ENCODE measurements at places on chromosomes 12 and 14.

DNA sequence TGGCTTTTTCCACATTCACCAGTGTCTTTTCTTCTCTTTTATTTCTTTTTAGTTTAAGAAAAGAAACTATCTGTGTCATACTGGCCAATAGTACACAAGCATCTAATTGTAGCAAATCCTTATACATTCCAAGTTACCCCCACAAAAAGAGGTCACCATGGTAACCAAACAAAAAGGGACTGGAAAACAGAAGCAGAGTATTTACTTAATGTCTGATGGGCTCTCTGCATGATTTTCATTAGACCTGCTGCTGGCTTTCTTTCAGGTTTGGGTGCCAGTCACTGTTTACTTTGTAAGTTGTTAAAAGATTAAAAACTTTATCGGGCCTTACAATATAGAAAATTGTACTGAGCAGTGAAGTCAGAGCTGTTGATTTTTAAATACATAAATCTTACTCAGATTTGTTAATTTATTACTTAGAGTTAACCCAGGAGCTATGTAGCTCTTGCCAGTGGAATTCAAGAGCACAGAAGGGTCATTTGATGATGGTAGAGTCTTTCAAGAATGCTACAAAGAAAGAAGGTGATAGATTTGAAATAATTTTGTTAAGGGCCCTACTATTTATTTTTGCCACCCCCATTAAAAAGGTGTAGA is 123.9 kb downstream of the BRMS1L start:
- no peak for DNase-seq

- DNase-seq, result peak; percentile 46
Measured at GRCh38 chr14:68268719-68269118, 449.1 kb downstream of the RAD51B start.

DNA sequence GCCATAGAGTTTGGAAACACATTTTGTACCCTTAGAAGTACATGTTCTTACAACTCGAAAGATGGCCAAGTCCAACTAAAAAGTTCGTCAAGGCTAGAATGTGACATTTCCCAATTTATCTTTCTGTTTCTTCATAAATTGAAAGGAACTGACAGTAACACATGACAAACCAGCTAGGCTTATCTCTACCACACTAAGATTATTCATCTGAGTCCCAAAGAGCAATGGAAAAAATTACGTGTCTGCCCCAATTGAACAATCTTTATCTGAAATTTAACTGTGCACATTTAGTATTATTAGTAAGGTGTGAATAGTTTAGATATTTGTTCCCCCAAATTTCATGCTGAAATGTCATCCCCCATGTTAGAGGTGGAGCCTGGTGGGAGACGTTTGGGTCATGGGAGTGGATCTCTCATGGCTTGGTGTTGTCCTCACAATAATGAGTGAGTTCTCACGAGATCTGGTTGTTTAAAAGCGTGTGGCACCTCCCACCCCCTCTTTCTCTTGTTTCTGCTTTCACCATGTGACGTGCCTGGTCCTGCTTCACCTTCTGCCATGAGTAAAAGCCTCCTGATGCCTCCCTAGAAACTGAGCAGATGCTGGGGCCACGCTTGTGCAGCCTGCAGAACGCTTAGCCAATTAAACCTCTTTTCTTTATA is 13.3 kb downstream of the CPM start:
- no peak for DNase-seq

- DNase-seq, result no peak
Measured at GRCh38 chr12:27236498-27236897, 7.6 kb upstream of the STK38L start.

DNA sequence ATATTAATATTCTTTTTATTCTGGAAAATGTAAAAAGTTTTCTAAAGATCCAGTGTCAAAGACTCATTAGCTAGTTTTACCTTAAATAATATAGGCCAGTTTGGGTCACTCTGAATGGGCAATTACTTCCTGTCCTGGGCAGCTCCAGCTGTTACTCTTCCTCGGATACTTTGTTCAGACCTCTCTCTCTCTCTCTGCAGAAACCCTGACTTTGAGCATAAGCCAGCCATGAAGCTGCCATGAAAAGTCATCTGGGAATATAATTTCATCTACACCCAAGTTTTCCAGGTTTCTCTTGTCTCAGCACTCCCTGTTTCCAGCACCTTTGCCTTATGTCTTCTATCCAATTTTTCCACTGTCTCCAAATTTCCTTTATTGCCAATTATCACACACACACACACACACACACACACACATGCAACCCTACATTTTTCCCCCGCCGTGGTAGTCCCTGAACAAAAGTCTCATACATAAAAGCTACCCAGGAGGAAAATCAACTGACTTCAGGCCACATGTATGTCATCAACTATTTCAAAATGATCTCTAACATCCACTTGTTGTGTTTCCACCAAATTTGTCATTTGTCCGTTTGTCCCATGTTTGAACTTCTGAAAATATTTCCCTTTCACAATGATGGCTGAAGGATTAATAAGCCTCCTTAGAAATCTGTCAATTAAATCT is 318.1 kb downstream of the SSPN start:
- DNase-seq, result no peak

GRCh38 chr14:75315144-75315543 is 36.5 kb downstream of the FOS start:
- DNase-seq, result peak; percentile 65

- peak; percentile 8 for DNase-seq
Measured at GRCh38 chr14:104898870-104899510, 25.7 kb upstream of the PLD4 start.

DNA sequence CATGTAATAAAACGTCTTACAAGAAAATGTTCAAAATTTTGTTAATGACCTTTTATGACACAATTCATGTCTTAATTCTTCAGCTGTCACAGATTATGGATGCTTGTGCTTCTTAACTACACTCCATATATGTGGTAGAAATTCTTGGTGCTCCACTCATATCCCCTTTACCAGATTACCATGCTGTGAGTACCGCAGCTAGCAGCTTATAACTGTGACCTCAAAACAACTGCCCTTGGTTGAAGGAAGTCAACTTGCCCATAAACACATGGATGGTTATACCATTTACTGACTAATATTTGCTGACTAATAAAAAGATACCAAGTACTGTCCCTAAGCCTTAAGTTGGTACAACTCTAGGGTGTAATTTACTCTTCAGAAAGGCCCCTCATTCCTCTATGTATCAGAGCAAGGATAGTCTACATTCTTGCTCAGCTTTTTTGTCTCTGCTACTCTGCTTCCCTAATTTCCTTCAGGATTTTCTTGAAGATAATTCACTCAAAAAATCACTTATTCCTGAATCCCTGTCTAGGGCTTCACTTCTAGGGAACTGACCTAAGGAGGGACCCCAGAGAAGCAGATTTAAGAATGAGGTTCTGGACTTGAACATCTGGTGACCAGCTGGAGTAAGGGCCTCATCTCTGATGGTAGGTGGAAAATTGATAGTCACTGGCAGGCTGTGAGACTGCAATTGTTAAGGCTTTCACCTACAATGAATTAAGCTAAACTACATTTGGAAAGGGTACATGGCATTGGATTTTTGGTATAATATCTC is 152.3 kb downstream of the SLC6A15 start:
- DNase-seq, result peak; percentile 35

GRCh38 chr12:89700191-89700810 is 8.3 kb downstream of the ATP2B1 start:
- no peak for DNase-seq

DNA sequence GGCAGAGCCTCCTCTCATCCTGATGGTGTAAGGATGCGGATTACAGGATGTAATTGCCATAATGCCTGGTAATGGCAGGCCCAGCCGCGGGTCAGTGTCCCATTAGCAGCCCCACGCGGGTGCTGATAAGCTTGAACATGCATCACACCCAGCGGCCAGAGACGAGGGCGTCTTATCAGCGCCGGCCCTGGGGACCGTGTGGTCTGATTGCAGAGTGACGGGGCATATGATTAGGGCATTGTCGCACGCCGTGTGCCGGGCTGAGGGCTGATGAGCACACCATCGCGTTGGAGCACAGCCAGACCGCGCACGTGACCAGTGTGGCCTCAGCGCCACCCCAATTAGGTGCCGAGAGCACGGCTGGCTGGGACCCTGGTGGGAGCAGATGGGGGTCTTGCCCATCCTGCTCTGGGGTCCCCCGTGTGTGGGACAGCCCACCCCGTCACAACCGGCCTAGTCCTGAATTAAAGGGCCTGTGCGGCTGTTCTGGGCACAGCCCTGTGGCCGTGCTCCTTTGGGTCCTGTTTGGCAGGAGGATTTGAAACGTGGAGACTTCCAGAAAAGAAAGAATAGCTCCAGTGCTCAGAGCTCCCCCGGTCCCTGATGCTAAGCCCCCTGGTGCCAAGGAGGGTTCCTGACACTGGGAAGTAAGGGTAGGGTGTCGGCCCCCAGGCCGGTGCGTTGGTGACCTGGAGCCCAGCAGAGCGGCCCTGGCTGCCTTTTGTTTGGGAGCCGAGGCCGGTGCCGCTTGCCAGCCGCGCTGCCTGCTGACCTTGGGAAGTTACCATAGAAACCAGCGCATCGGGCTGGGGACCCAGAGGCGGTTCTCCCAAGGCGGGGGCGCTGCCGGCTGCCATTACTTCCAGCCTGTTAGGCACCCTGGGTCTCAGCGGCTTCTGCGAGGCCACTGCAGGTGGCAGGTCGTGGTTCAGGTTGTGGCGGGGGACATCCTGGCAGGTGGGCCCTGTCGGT is 20.7 kb downstream of the KIF26A start:
- DNase-seq, result no peak

- DNase-seq, result no peak
Measured at GRCh38 chr14:75542588-75543091, 20.4 kb downstream of the BATF start.

DNA sequence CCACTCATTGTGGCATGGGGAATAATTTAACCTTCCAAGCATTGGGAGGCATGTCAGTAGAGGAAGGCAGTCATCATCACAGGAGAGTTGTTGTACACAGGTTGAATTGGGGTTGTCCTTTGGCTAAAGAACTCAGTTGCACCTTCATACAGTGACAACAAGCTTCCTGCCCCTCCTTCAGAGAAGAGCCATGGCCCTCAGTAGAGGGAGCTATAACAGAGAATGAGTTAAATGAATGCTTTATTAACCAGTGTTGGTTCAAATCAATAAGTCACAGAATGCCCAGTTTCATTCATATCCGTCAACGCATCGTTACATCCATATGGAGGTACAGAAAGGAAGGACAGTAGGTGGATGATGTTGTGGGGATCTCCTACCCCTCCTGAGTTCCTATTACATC is 4.8 kb downstream of the IFNG-AS1 start:
- no peak for DNase-seq

DNA sequence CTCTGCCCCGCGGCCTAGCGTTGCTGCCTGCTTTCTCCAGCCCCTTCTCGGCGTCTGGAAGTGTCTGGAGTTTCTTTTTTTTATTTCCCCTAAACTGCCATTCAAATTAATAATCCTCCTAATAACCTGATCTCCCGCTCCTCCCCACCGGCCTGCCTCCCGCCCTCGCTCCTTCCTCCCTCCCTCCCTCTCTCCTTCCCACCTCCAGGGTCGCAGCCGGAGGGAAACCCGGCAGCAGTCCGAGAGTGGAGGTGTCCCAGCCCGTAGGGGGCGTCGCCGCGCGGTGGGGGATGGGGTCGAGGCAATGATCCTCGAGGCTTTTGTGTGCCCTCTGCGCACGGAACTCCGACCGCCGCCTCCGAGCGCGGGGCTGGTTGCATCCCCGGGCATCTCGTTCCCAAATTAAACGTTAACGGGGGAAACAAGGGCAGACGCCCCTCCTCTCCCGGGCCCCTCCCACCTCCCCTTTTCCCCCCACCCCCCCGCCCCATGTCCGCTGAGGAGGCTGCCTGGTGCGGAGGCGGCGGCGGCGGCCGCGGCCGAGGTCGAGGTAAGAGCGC is 1.0 kb upstream of the SOCS2 start:
- DNase-seq, result peak; percentile 71

DNA sequence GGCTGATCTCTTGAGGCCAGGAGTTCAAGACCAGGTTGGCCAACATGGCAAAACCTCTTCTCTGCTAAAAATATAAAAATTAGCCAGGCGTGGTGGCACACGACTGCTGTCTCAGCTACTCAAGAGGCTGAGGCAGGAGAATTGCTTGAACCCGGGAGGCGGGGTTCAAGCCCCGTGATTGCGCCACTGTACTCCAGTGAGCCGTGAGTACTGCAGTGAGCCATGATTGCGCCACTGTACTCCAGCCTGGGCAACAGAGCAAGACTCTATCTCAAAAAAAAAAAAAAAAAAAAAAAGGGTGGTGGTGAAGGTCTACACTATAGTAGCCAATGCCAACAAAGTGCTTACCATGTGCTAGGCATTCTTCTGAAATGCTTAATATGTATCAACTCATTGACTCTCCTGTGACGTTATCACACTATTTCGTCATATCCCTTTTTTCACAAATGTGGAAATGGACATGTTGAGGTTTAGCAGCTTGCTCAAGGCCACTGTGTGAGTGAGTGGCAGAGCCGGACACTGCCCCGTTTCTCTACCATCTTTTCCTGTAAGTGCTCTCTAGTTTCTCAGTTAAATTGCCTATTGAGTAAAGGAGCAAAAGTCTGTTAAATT is 59.6 kb downstream of the GNS start:
- no peak for DNase-seq

DNA sequence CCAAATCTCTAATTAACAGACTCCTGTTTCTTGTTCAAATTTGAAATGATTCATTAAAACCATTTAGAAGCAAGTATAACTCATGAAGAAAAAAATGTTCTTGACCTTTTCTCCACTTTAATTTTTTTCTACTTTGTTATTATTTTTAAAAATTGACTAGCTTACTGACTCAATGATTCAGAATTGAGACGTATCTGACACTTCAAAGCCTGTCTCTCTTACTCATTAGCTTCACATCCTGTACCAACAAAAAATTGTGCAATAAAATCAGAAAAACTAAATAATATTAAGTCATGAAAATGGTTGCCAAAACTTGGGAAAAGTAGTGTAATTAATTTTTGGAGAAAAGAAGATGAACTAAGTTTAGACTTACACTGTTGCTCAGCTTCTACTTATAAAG is 331.2 kb downstream of the SLC16A7 start:
- DNase-seq, result peak; percentile 35

GRCh38 chr12:45220363-45220931 is 4.6 kb downstream of the ANO6 start:
- no peak for DNase-seq

GRCh38 chr12:121452340-121452984 is 52.5 kb downstream of the RNF34 start:
- DNase-seq, result no peak

GRCh38 chr12:62332598-62332997 is 72.4 kb downstream of the USP15 start:
- DNase-seq, result no peak

Data from fibroblast of skin of right quadriceps (primary cell).